ENCODE measurements at places on chromosomes 2 and 18.

- DNase-seq = peak; percentile 38
Observed at GRCh38 chr2:149661844-149662243, 74.3 kb upstream of the MMADHC start.

- no peak for DNase-seq
Observed at GRCh38 chr2:100821255-100821910, 1.4 kb downstream of the NPAS2 start.

DNA sequence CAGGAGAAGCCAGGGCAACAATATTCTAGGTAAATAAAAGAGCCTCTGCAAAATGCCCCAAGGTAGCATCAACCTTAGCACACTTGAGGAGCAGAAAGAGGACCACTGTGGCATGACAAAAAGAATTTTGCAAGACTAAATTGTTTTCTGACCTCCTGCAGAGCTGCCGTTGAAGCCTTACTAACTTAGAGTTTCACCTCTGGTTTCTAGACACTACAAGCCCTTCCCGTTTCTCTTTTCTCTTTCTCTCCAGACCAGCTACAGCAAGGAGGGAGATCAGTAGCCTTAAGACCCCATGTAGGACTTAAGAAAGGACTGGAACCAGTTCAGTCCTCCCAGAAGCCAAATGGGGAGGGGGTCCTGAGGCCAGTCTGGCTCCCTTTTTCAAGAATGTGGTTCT is 73.3 kb upstream of the SP3 start:
- DNase-seq = no peak

DNA sequence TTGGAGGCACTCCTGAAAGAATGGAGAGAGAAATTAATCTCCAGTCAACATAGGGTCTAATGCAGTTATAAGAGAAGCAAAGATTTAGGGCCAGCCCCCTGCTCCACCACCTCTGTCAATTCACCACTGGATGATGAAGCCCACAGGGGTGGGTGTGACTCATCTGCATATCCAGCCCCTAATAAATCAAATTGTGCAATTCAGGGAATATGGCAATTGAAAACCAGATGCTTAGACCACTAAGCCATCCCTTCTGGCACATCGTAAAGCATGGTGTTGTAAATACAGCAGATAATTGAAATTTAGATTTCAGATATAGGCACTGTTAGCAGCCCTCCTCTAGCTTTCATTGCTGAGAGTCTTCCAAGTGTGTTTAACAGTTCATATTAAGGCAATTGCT is 541.4 kb downstream of the PARD3B start:
- no peak for DNase-seq

GRCh38 chr18:63465059-63465458 is 11.7 kb upstream of the SERPINB5 start:
- DNase-seq = no peak

GRCh38 chr18:35733408-35733807 is 151.9 kb downstream of the GALNT1 start:
- no peak for DNase-seq

GRCh38 chr18:34959211-34959829 is 81.9 kb upstream of the MAPRE2 start:
- DNase-seq = peak; percentile 38

- no peak for DNase-seq
Observed at GRCh38 chr2:126303113-126303512, 352.8 kb upstream of the GYPC start.

DNA sequence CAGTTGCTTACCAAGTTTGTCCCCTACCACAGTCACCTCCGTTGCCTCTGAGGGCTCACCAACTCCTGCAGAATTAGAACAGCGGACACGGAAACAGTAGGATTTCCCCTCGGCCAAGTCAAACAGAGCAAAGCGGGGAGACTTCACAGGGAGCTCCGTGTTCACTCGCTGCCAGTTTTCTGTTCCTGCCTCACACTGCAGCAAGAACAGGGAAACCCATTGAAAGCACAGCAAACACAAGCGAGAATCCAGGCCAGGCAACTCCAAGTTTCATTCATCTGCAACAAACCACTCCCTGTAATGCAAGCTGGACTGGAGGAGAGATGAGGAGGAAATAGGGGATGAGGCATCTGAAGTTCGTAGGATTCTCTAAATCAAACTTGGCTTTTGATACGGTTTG is 84.2 kb downstream of the MYOM1 start:
- no peak for DNase-seq

DNA sequence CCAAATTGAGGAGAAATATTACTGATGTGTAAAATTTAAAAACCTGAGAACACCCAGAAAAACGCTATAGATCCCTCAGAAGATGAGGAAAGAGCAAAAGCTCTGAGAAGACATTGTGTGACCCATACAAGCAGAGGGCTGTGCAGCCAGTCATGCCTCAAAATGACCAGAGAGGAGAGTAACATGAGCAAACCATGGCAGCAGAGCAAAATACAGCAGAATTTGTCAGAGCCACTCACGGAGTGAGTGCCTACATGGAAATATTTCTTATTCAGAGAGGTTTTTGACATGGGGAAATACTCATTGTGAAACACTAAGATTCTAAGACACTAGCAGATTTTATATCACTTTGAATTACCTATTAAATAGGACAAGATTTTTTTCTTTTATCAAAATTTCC is 96.8 kb upstream of the DNAJC10 start:
- DNase-seq = no peak

DNA sequence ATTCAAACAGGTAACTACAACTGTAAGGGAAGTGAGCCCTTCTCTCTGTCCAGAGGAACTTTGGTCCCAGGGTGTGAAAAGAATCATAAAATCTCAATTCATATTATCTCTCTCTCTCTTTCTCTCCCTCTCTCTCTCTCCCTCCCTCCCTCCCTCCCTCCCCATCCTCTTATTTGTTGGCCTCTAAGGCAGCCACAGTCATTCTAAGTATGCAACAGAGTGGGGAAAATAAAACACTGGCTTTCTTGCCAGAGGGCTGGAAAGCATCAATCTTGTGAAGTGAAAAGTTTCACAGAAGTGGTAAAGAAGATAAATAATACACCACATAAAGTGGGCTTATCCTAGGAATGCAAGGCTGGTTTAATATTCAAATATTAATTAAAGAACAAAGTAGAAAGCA is 95.6 kb upstream of the KCNH7 start:
- DNase-seq = no peak

DNA sequence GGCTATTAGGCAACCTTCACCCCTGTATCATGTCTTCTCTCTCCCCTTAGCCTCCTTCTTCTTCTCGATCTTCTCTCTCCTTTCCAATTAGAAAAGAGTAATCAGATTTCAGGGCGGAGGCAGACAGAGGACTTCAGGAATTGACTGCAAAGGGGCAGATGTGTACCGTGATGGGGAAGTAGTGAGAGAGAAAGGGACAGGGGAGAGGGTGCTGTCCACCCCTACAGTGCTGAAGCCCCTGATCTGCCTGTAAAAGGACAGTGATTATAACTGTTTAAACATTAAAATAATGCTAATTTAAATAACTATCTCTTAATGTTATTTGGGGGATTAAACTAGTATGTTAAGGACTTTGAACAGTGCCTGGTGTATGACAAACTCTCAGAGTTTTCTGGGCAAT is 178.5 kb downstream of the ACTR3 start:
- peak; percentile 16 for DNase-seq

- DNase-seq = no peak
Observed at GRCh38 chr2:149858901-149859634, 271.5 kb upstream of the MMADHC start.

- no peak for DNase-seq
Observed at GRCh38 chr2:96940001-96940615, 46.3 kb downstream of the FAM178B start.

- no peak for DNase-seq
Observed at GRCh38 chr18:5451150-5451549, 92.6 kb downstream of the EPB41L3 start.

DNA sequence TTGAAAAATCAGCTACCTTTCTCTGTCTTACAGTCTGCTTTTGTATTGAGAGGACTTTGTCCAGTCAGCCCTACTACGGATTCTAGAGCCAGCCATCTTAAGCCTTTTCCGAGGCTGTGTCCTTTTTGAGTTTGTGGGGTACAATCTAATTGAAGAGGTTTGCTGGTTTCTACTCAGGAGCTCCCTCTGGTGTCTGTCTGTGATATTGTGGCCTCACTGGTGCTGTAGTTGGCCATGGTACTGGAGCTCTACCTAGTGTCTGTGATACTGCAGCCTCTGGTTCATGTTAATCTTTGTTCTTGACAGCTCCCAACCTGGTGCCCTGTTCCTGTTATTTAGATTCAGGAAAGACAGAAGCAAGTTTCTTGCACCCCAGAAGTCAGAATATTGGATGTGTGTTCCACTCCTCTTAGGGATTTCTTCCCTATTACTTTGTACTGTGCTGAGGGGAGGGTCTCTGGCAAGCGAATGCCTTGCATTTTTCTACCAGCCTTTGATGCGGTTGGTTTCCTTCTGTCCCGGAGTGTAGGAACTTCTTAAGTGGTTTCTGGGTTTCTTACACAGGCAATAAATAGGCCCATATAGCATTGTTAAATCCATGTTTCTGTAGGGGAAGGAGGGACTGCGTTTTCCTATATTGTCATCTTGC is 78.5 kb downstream of the ACSL3 start:
- peak; percentile 81 for DNase-seq

DNA sequence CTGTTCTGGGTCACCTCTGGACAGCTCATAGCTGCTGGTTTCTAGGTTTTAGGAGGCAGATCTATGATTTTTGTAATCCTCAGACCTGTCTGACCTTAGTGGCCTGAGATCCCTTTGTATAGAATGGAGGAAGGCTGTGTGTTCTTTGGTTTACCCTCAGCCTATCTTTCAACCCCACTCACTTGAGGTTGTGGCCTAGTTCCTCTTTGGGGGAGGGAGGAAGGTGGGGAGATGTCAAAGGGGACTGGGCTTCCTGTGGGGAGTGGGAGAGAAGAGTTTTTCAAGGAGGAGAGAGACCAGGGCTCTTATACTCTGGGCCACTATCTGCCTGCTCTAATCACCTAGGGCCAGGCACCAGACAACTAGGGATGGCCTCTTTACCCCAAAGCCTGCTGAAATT is 28.5 kb downstream of the SEMA4F start:
- no peak for DNase-seq

DNA sequence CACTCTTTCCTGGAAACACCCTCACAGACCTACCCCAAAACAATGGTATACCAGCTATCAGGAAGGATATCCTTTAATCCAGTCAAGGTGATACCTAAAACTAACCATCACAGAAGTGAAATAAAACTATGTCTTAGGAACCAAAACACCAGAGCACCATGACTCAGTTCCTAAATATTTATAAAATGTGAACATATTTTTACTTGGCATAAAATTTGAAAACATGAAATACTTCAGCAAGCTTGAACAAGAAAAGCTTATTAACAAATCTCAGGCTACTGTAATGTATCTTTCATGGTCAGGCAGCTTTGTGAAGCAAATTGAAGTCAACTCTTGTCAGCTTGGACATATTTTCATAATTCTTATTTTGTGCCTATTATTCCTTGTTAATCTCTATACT is 440.8 kb upstream of the CDH20 start:
- DNase-seq = no peak
